Activated naive CD4-positive, alpha-beta T cell treated with anti-CD3 and anti-CD28 coated beads, Interleukin-2, amount 50 U/mL, for 16 hours (primary cell): ENCODE measurements at places on chromosomes 12 and 14.

DNA sequence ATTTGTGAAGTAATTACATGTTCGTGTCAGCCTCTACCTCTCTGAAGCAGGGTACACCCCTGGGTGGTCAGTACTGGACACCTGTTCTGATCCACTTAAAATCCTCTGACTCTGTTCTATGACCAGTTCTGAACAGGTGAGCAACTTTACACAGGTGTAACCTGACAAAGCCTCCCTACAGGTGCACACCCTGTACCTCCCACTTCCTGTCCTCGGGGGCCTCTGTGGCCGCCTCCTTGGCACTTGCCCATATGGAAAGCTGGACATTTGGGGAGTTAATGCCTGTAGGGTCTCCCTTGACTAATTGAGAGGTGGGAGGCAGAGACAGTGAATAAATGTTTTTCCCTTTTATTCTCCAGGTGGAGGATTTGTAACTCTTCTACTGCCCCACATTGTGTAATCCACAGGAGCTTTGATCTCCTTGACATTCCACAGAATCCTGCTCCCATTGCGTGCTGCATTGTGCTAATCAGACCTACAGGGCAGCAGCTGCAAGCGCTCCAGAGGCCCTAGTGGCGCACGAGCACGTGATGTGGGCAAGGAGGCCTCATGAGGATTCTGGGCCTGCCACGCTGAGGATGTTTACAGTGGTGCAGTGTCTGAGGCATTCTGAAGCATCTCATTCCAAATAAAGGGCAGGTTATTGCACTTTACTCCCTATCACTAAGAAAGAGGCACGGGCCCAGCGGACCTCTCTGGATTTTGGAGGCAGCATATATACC, 45.8 kb upstream of the BATF start:
- DNase-seq, result no peak

GRCh38 chr14:104554088-104554607, 25.4 kb upstream of the C14orf180 start:
- peak; percentile 6 for DNase-seq

DNA sequence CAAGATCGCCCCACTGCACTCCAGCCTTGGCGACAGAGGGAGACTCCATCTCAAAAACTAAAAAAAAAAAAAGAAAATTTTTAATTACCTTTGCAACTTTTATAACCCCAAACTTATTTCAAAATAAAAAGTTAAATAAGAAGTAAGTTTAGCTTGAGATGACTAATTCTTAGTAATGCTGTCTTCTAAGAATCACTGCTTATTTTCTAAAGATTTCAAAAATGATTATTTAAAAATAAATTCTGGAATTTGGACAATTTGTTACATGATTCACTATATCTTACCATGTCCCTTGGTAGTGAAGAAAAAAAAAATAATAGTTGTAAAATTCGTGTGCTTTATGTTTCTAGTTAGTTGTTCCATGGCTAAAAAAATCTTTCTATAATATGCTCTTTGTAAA, 11.6 kb upstream of the HECTD1 start:
- no peak for DNase-seq

GRCh38 chr14:100109594-100109955, 44.4 kb downstream of the EVL start:
- no peak for DNase-seq

GRCh38 chr12:127189992-127190391, 1077.0 kb upstream of the TMEM132C start:
- no peak for DNase-seq

GRCh38 chr12:52526511-52526951, 6.3 kb upstream of the KRT5 start:
- no peak for DNase-seq
